ENCODE measurements at places on chromosomes 7 and 10. TPM values are rescaled to one million over a fixed set of nuclear protein-coding genes. Genes with fewer than 3 reads are reported as not detected.

Gene FAM13C
- not detected for polyA plus RNA-seq

Gene ZCWPW1
- polyA plus RNA-seq: 12.1 TPM

Gene PVRIG
- polyA plus RNA-seq: 94.5 TPM

Gene ACSL5
- 52.3 TPM for polyA plus RNA-seq

Gene LRMDA
- polyA plus RNA-seq: not detected

Gene OPN1SW
- not detected for polyA plus RNA-seq

Gene CC2D2B
- 0.28 TPM for polyA plus RNA-seq

Gene CROT
- polyA plus RNA-seq: 2.7 TPM

Gene WEE2
- not detected for polyA plus RNA-seq

Gene TMEM60
- 40.7 TPM for polyA plus RNA-seq

Gene CALHM3
- not detected for polyA plus RNA-seq

Gene SUN3
- not detected for polyA plus RNA-seq

Gene PSD
- 2.8 TPM for polyA plus RNA-seq

Gene POMZP3
- polyA plus RNA-seq: 11.1 TPM

Gene LIPM
- not detected for polyA plus RNA-seq

Gene CYP3A5
- 0.16 TPM for polyA plus RNA-seq

Gene TMEM209
- polyA plus RNA-seq: 39.0 TPM

Gene ZNF853
- polyA plus RNA-seq: 1.5 TPM

Gene ELMO1
- polyA plus RNA-seq: 86.5 TPM

Gene PPP1R3A
- polyA plus RNA-seq: not detected

Gene CPA4
- polyA plus RNA-seq: not detected

Gene SGCE
- polyA plus RNA-seq: 9.0 TPM

Gene ELFN1
- polyA plus RNA-seq: 0.54 TPM

Gene SPAG6
- polyA plus RNA-seq: not detected

Gene SPDYE11
- polyA plus RNA-seq: 0.19 TPM

Gene LRIT1
- polyA plus RNA-seq: not detected

Gene UTF1
- polyA plus RNA-seq: not detected

Gene GNGT1
- polyA plus RNA-seq: not detected

Gene MAP3K8
- polyA plus RNA-seq: 40.0 TPM

Gene SCIN
- polyA plus RNA-seq: 1.6 TPM

Gene IGF2BP3
- polyA plus RNA-seq: 5.4 TPM

Gene TRAPPC14
- 6.3 TPM for polyA plus RNA-seq

Gene TMEM229A
- not detected for polyA plus RNA-seq

Gene FAM25G
- polyA plus RNA-seq: not detected

Gene IL2RA
- polyA plus RNA-seq: 27.2 TPM

Gene HOXA11
- not detected for polyA plus RNA-seq

Gene PLPP4
- not detected for polyA plus RNA-seq
